ENCODE measurements at places on chromosomes 1 and 21. TPM values are rescaled to one million over a fixed set of nuclear protein-coding genes. Genes with fewer than 3 reads are reported as not detected.

LYPD8 gene
- not detected for total RNA-seq

SPOCD1 gene
- total RNA-seq: 6.4 TPM

PAQR6 gene
- 1.0 TPM for total RNA-seq

CD1E gene
- 2.4 TPM for total RNA-seq

IRF2BP2 gene
- total RNA-seq: 44.8 TPM

Data from subcutaneous adipose tissue (tissue), 4 donors.